Activated CD4-positive, alpha-beta memory T cell treated with anti-CD3 and anti-CD28 coated beads for 36 hours (primary cell): ENCODE measurements at places on chromosomes 16 and 17. TPM values are rescaled to one million over a fixed set of nuclear protein-coding genes. Genes with fewer than 3 reads are reported as not detected.
A peak's percentile ranks its signal among the peaks of the same experiment; 100 is the strongest.

GRCh38 chr17:601244-601925 is 113.3 kb downstream of the VPS53 start:
- DNase-seq = no peak
- no peaks in the 10 kb centered on the region for H3K27me3 ChIP-seq
- peaks cover 20% of the 10 kb centered on the region for H3K36me3 ChIP-seq
- H3K4me1 ChIP-seq = no peaks in the 10 kb centered on the region
- H3K4me3 ChIP-seq = no peak overlapping the region
- H3K27ac ChIP-seq = no peak overlapping the region

DNA sequence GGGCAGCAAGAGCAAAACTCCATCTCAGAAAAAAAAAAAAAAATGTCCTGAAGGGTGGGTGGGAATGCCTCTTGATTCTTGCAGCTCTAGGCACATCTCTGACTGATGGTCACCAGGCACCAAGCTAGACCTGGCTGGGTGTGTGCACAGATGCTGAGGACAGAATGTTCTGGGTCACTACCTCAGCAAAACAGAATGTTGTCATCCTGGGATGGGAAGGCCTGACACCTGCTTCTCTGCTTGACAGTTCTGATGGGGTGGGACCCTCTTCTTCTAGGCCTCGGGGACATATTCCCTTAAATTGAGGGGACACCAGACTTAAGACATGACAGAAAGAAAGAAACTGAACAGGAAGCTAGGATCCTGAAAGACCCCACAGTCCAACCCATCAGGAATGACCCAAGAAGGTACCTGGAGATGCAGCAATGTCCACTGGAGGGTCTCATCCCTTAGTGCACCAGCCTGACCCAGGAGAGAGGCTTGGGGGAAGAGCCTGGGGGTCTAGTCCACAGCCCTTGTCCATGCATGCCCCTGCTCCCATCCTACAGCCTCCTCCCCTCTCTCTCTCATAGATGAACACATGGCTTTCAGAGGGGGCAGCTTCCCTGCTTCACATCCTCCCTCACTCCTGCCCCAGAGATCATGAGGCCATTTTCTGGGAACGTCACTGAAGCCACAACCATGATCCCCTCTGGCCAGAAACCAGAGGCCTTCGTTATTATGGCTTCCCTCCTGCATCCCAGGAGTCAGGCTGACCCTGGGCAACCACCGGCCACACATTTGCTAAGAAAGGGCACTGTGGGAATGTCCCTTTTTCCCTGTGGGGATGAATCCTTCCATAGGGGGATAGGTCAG is 3.8 kb upstream of the STAT5B start:
- H3K4me3 ChIP-seq = no peak overlapping the region
- peaks cover 6% of the 10 kb centered on the region for H3K36me3 ChIP-seq
- DNase-seq = no peak
- peaks cover 39% of the 10 kb centered on the region for H3K4me1 ChIP-seq

GRCh38 chr17:38910325-38910724 is 15.1 kb upstream of the LASP1NB start:
- H3K27me3 ChIP-seq = no peaks in the 10 kb centered on the region
- no peak overlapping the region for H3K27ac ChIP-seq
- H3K4me1 ChIP-seq = peaks cover 12% of the 10 kb centered on the region
- DNase-seq = no peak
- peaks cover 10% of the 10 kb centered on the region for H3K36me3 ChIP-seq

- H3K4me1 ChIP-seq = peaks cover 30% of the 10 kb centered on the region
- peaks cover 17% of the 10 kb centered on the region for H3K36me3 ChIP-seq
- no peak overlapping the region for H3K27ac ChIP-seq
- H3K4me3 ChIP-seq = no peak overlapping the region
- no peak for DNase-seq
These were observed 11.4 kb downstream of the NETO2 start for GRCh38 chr16:47132308-47132707.

DNA sequence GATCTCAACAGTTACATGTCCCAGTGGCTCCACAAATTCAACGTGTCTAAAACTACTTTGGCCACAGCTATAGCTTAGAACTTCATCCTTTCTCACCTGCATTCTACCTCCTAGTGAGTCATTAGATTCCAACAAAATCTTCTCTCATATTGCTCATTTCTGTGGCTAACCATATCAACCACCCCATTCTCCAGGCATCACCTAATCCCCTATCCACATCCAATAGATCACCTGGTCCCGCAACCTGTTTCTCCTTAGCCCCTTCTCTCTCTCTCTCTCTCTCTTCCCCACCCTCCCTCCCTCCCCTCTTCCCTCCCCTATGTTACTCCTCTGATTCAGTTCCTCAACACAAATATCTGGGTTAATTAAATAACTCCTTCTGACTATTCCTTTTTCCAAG is 64.6 kb downstream of the ANKFN1 start:
- no peaks in the 10 kb centered on the region for H3K4me1 ChIP-seq
- DNase-seq = no peak
- H3K27me3 ChIP-seq = peaks cover 13% of the 10 kb centered on the region
- no peak overlapping the region for H3K4me3 ChIP-seq

DNA sequence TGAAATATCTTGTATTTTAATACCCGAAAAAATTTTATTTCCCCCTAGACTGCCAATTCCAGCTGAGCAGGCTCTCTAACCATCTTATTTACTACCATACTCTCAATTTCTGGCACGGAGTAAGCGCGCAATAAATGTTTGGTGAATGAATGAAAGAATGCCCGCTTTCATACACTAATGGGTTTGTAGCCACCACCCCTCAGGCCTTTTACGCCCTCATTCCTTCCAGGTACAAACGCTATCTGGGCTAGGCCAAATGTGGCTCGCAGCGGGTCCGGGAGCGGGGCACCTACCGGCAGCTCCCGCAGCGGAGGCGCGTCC is 536 bp upstream of the PLD2 start:
- no peak overlapping the region for H3K27ac ChIP-seq
- peaks cover 4% of the 10 kb centered on the region for H3K36me3 ChIP-seq
- H3K4me1 ChIP-seq = peaks cover 14% of the 10 kb centered on the region
- peak overlapping the region; percentile 73 for H3K4me3 ChIP-seq
- H3K27me3 ChIP-seq = no peaks in the 10 kb centered on the region

GRCh38 chr17:13671771-13672170 is 70.0 kb upstream of the HS3ST3A1 start:
- H3K36me3 ChIP-seq = peaks cover 12% of the 10 kb centered on the region
- H3K4me1 ChIP-seq = no peaks in the 10 kb centered on the region
- H3K27me3 ChIP-seq = peaks cover 29% of the 10 kb centered on the region
- H3K4me3 ChIP-seq = no peak overlapping the region
- peak; percentile 71 for DNase-seq

DNA sequence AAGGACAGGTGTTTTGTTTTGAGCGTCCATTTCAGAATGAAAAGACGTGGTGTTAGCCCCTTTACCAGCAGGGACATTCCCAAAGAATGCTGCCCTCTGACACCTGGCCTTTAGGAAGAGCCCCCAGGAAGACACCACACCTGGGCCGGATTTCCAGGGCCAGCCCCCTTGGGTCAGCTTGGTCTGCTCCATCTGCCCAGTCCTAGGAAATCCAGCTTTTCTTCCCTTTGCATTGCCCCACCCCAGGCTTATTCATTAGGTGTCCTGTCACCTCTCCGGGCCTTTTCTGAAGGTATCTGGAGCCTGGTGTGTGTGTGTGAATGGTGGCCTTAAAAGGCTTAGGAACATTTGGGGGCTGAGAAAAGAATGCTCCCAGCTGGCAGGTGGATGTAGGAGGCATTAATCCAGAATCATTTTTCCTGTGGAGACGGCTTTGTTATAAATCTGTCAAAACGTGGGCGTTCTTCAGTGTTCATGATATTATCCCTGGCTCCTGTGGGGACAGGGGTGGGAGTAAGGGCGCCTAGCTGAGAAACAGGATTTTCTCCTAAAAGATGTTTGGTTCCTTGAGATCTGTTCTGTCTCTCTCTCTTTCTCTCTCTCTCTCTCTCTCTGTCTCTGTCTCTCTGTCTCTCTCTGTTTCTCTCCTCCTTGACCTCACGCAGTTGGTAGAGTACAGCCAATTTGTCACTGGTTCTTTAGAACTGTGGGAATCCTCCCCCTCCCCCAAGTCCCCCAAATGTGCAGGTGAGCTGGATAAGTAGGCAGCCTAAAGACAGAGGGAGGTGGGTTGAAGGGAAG is 84.0 kb downstream of the NTN1 start:
- peaks cover 17% of the 10 kb centered on the region for H3K27me3 ChIP-seq
- no peak overlapping the region for H3K4me3 ChIP-seq
- H3K27ac ChIP-seq = no peak overlapping the region
- peaks cover 2% of the 10 kb centered on the region for H3K36me3 ChIP-seq
- H3K4me1 ChIP-seq = no peaks in the 10 kb centered on the region

The ZNF750 gene
- not detected for total RNA-seq

The ABCA9 gene
- total RNA-seq = not detected

The NHLRC4 gene
- 0.31 TPM for total RNA-seq

The PIP4K2B gene
- total RNA-seq = 37.9 TPM
